H54 (cell line): ENCODE measurements at places on chromosomes 7 and 10.
A peak's percentile ranks its signal among the peaks of the same experiment; 100 is the strongest.

DNA sequence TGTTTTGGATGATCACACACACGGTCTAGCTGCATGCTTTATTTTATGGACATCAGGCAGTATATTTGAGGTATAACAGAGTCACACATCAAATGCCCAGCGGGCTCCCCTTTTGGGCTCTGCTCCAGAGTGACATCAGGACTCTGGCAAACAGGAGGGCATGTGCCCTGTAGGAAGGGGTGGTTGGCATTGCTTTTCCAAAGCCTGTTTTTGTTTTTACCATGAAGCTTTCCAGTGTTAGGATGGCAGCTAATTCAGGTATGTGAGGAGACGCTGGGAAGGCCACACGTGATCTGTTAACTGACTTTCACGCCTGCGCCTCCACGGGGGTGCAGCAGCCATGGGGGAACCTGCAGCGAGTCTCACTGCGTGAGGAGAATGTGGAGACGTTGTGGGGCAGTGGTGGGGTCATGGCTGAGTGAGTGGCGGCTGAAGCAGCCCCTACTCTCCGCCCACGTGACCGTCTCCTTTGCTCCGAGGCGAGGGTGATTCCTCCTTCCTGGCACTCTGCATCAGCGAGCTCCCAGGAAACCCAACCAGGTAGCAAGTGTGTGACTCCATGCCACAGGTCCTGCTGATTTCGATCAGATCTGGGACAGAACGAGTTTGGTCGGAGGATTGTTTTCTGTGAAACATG lies 117.7 kb downstream of the ANKRD61 start:
- no peak for DNase-seq

- DNase-seq = no peak
These were observed 262.2 kb downstream of the WDR11 start for GRCh38 chr10:121113385-121113696.

DNA sequence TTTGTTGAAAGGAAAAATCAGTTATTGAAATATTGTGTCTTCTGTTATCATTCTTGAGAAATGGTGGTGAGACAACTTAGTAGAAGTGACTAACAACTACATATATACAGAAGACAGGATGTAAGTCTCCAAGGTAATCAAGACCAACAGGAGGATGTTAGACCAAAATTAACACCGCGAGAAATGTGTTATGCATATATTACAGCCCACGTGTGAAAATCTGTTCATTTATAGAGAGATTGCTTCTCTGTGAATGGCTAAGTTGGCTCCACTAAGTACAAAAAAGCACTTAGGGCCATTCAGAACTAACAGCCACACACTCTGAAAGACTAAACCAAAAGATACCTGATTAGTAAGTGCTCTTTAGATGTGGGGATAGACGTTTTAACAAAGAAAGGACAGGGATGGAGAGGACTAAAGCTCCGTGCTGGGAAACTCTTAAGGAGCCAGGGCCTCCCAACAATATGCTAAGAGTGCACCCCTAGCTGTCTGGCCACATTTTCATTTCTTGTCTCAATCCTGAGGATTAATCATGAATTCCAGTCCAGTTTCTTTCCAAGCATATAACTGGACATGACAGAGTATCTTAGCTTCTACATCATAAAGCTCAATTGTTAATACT lies 26.5 kb downstream of the HDAC9 start:
- no peak for DNase-seq

GRCh38 chr7:148681821-148682220 lies 16.9 kb upstream of the CUL1 start:
- no peak for DNase-seq

- no peak for DNase-seq
These were observed at the start of gene CPA1 for GRCh38 chr7:130379921-130380860. Gene CPA1 (plus strand): TSS chr7:130380494. CDS start chr7:130380521, 27 bp downstream.

- DNase-seq = peak; percentile 11
These were observed 90.7 kb upstream of the C1QL3 start for GRCh38 chr10:16612115-16612980.

- DNase-seq = no peak
These were observed 83.8 kb downstream of the SPAG6 start for GRCh38 chr10:22429146-22429545.

GRCh38 chr10:84654671-84655070 lies 326.3 kb downstream of the CCSER2 start:
- DNase-seq = no peak

DNA sequence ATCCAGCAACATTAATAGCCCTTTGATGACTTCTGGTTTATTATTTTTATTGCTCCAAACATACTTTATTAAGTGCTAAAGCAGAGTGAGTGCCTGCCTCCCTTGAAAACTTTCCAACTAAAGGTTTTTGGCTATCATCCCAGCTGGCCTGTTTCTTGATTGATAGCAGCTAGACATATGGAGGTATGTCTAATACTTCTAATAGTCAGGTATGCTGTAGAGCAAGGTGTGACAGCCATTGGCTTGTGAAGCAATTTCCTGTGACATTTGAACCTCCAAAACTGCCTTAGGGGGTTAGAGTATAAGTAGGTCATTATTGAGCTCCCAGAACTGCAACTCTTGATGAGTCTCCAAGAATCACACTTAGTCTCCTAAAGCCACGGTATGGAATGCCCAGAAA lies 55.8 kb downstream of the LOXL4 start:
- DNase-seq = no peak

- no peak for DNase-seq
These were observed 27.6 kb downstream of the CLDN12 start for GRCh38 chr7:90430614-90431460.

- no peak for DNase-seq
These were observed 16.8 kb upstream of the ZNF467 start for GRCh38 chr7:149790146-149790548.

GRCh38 chr10:77844177-77844576 lies 82.4 kb downstream of the DLG5 start:
- DNase-seq = no peak

GRCh38 chr7:75599244-75599781 lies 107.2 kb downstream of the SPDYE5 start:
- DNase-seq = no peak

GRCh38 chr7:6178298-6179029 lies 94.0 kb downstream of the CYTH3 start:
- no peak for DNase-seq

- DNase-seq = no peak
These were observed 109.0 kb upstream of the CARD11 start for GRCh38 chr7:3152714-3153113.

DNA sequence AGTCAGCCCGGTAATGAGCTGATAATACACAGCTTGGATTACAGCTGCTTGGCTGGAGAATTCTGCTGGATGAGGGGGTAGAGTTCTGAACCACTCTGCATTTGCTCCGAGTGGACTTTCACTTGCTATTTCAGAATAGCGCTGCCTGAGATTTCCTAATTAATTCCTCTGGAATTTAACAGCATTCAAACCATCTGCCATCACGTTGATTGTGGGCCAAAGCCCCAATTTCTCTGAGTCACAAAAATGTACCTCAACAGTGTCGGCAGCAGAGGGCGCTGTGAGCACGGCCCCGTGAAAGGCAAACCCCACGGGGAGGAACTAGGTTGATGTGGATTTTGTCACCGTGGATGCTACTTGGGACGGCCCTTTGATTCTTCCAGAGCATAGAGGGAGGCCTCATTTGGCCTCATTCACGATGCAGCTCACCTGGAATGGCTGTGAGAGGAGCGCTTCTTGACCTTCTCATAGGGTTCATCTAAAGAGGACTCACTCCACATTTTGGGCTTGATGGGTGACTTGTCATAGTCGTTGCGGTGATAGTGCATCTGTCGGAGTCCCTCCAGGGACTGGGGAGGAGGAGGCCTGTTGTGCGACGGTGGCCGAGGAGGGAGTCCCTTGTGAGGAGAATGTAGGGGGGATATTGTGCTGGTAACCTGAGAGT lies 73.3 kb downstream of the PRPF18 start:
- DNase-seq = peak; percentile 85
